ENCODE measurements at places on chromosomes 6 and 20.

GRCh38 chr6:36195471-36196112, 952 bp upstream of the BRPF3 start:
- no peak for DNase-seq

- DNase-seq = no peak
Observed at GRCh38 chr6:19342616-19343015, 494.6 kb upstream of the ID4 start.

GRCh38 chr6:37021356-37022129, 16.1 kb downstream of the FGD2 start:
- DNase-seq = no peak

DNA sequence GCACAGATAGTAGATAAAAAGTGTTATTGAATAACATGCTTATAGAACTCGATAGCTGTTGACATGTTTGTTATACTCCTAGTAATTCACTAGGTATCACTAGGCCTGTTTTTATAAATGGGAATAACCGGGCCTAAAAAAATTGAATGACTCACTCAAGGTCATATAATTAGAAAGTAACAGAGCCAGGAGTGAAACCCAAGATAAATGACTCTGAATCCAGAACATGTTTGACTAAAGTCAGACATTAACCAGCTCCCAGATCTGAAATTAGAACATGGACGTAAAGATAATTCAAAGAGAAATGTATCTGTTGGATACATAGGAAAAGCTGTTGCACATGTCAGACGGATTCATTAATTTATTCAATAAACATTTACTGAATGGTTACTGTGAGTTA, 26.9 kb downstream of the RGS17 start:
- DNase-seq = no peak

GRCh38 chr6:162711376-162711775, 16.2 kb downstream of the PRKN start:
- no peak for DNase-seq

- peak; percentile 90 for DNase-seq
Observed at GRCh38 chr20:44911264-44911921, 1.5 kb downstream of the PABPC1L start.

DNA sequence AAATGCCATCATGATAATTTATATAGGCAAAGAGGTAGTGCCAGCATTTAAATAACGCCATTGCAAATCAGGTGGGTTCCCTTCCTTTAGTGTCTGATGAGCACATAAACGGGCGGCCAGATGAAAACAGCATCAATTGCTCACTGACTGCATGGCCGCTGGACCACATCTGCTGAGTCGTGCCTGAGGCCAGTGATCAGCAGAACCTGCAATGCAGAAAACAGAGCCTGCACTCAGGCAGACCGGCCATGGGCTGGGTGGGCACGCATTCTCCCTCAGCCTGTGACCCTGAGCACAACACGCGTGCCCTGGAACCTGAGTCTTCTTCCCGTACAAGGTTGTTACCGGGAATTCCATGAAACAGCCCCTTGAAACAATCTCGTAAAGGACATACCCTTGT, 144.0 kb upstream of the THBS2 start:
- DNase-seq = no peak

GRCh38 chr20:62569615-62570014, 72.7 kb upstream of the SLCO4A1 start:
- no peak for DNase-seq

DNA sequence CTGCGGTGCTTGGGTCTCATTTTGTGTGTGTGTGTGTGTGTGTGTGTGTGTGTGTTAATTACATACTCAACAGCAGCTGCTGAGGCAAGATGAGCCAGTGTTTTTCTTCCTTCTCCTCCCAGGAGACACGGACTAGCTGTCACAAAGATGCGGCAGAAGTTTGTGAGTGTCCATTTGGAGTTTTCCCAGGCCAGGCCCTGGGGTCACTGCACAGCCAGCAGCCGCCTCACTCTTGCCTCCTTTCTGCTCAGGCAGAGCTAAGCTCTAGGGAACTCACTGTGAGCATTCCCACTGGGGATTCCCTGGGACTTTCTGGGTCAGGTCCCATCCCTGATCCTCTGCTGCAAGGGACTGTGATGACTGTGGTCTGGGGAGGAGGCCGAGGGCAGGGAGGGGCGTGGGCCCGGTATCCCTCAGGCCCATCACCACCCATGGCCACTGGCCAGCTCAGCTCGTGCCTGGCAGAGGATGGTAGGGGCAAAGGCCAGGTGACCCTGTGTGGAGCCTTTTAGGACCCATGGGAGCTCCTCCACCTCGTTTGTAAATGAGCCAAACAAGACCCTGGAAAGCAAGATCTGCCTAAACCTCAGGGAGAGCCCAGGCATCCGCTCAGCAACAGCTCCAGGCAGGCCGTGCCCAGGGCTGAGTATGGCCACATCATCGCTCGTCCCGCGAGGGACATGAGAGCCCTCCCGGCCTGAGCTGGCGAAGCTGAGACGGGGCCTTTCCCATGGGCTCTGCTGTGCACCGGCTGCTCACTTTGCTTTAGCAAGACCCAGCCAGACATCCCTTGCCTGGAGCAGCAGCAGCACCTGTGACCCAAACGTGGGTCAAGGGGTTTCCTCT, 102.0 kb downstream of the PSMB1 start:
- no peak for DNase-seq

DNA sequence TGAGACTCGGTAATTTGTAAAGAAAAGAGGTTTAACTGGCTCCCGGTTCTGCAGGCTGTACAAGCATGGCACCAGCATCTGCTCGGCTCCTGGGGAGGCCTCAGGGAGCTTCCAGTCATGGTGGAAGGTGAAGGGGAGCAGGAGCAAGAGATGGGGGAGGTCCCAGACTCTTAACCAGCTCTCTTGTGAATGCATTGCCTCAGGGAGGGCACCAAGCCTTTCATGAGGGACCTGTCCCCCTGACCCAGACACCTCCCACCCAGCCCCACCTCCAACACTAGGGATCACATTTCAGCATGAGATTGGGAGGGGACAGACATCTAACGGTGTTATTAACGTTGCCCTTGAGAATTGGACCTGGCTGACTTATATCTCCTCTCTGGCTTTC, 68.6 kb downstream of the PTPN1 start:
- no peak for DNase-seq

- no peak for DNase-seq
Observed at GRCh38 chr6:43489277-43490072, 12.1 kb downstream of the TJAP1 start.

GRCh38 chr6:131979515-131980337, 28.6 kb upstream of the CCN2 start:
- DNase-seq = no peak

- no peak for DNase-seq
Observed at GRCh38 chr6:113855500-113856374, 1.4 kb upstream of the MARCKS start.

DNA sequence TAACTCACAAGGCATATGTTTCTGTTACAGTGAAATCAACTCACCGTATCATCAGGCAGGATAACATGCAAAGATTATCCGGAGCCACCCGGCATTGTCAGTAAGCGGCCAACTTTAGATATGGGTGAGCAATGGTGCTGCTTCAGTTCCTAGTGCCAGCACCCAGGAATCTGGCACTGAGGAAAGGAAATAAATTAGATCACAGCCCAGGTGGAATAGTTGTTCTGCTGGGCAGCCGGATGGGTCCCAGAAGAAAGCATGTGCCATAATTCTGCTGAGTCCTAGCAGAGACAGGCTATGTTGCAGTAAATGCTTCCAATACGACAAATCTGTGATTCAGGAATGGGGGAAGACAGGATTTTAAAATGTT, 183.6 kb upstream of the SPTLC3 start:
- DNase-seq = no peak

GRCh38 chr6:98949589-98949988, 1.8 kb upstream of the FBXL4 start:
- no peak for DNase-seq

GRCh38 chr6:88145298-88145963, 20.7 kb downstream of the CNR1 start:
- no peak for DNase-seq

DNA sequence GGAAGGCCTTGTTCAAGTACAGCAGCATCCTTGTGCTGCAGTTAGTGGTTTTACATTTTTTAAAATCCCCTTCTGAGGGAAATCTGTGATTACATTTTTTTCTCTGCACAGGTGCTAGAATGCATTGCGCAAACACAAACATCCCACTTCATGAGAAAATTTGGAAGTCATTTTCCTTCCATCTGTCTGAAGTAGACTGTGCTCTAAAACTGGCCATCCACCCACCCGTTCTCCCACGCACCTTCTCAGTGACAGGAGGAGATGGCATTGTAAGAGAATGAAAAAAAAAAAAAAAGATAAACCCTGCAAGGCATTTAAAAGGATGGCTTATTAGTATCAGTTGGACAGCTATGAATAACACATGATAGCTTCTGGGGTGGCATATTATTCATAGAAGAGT, 65.0 kb downstream of the SOBP start:
- DNase-seq = no peak
